Activated T-helper 17 cell treated with anti-CD3 and anti-CD28 coated beads, Interleukin-2, amount 50 U/mL, for 72 hours (primary cell): ENCODE measurements at places on chromosomes 4 and X.

- no peak for ATAC-seq
These were observed 6.8 kb upstream of the SLC25A6 start for GRCh38 chrX:1398431-1399340.

DNA sequence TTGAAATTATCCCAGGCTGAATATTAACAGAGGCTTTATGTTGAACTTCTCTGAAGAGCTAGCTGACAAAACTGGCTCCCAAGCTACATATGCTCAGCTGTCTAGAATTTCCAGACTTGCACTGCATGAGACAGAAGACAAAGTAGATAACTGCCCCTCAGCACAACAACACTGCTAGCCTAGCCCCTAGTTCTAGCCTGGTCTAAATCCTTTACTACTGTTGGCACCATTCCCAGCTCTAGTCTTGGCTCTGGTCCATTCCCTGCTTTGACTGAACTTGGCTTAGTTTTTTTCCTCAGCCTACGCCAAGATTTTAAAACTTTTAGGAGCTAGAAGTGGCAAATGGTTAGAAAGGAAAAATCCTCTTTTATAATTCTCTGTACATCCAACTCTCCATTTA, 7.6 kb upstream of the OPHN1 start:
- no peak for ATAC-seq

DNA sequence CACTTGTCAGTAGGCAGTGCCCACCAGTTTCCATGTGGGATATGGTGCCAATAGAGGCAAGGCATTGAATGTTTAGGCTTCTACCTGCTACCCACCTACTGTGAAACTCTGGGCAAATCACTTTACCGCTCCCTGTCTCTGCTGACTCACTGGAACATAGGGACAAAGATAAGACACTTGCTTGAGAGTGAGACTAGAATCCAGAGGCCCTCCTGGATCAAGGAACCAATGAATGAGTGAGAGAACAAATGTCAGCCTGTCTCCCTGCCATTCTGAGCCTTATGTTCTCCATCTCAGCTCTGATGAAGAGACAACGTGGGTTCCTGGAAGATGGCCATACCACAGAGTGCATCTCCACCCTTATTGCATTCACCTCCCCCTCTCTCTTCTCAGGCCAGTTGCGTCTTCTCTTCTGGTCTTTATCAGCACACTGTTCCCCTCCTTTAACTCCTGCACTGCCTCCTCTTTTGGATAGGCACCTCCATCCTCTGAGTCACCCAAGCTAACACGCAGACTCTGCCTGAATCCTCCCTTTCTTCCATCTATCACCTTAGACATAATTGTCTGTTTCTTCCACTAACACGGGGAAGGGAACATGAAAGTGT, 15.4 kb upstream of the PRRG3 start:
- ATAC-seq = no peak

- ATAC-seq = no peak
These were observed 2.3 kb upstream of the METTL14 start for GRCh38 chr4:118682928-118683327.
